ENCODE measurements at places on chromosomes 1 and 21. TPM values are rescaled to one million over a fixed set of nuclear protein-coding genes. Genes with fewer than 3 reads are reported as not detected.

DNA sequence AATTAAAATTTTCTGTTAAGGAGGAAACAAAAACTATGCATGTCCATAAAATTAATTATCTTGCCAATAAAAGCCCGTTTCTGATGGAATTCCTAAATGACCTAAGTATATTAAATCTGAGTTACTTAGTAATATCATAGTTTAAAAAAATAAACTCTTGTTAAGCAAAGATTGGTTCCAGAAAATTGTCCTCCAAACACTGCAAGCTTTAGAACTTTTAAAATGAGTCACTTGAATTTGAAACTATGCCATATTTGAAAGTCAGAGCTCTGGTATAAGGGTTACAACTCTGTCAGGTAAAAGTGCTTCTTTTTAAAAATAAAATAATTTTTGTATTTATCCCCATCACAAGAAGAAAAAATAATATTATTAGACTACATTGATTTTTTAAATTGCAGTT lies 409.5 kb downstream of the PLPP3 start:
- no peak for DNase-seq

DNA sequence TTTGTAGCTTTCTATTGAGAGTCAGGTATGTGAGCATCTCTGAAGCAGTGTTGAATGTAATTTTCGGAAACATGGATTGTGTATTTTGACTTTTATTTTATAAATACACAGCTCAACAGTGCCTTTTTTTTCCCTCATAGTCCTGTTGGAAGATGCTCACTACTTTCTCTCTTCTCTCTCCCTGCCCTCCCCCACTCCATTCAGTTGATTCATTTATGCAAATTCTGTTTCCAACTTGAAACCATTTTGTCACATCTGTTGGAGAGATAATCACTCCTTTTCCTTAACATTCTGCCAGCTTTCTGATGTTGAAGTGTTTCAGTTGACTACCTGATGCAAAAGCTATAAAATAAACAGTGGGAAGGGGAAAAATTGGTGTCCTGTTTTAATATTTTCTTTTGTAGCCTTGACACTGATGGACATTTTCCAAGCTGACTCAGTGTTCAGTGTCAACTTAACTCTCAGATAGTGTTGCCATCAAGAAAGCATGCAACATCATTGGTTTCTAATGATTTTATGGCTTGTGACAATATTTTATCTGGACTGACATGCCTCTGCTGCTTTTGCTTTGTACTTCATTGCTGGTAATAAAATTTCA lies 194.5 kb downstream of the HS2ST1 start:
- no peak for DNase-seq

DNA sequence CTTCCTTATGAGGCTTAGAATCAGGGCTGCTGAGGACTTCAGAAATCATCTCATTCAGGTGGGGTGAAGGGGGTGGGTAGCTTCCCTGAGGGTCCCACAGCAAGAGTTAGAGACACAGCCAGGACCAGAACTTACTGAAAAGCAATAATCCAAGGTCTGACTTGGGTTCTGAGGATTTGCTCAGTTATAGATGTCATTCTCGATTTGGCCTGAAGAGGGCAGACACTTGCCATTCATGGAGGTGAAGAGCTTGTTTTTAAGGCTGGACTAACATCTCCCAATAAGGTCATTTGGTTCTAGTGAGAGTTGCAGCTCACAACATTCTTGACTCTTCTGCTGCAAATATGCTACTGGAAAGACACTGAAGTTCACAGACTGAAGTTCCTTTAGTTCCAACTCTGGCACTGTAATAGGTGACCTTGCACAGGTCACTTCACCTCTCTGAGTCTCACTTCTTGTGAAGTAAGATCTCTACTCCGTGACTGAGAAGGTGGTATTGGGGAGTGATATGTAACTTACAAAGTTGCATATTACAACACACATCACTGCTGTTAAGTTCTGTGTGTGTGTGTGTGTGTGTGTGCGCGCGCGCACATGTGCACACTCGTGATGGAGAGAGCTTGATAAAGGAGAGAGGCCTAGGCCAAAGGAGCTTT lies 69.8 kb upstream of the DIRAS3 start:
- peak; percentile 62 for DNase-seq

DNA sequence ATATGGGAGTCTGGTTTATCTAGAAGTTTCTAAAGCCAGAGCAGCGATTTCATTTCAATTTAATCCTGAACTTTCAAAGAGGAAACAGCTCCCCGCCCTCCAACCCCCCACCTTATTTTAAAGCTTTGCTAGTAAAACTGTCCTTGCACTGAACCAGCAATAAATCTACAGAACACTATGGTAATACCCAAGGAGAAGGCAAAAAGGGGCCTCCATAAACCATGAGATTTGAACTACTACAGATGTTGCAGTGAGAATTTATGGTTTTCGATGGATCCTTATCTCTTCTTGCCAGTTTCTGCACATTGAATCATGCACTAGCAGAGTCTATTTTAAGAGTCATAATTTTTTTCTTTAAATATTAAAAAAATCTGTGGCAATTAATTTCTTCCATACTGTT lies 64.8 kb upstream of the BEND5 start:
- no peak for DNase-seq

- DNase-seq, result no peak
Observed at GRCh38 chr1:71717186-71717585, 565.2 kb downstream of the NEGR1 start.

- no peak for DNase-seq
Observed at GRCh38 chr1:247638781-247639180, 33.4 kb downstream of the OR2G3 start.

GRCh38 chr1:2935751-2936390 lies 85.4 kb upstream of the ACTRT2 start:
- DNase-seq, result no peak

- peak; percentile 76 for DNase-seq
Observed at GRCh38 chr21:27329255-27329851, 362.5 kb upstream of the ADAMTS5 start.

DNA sequence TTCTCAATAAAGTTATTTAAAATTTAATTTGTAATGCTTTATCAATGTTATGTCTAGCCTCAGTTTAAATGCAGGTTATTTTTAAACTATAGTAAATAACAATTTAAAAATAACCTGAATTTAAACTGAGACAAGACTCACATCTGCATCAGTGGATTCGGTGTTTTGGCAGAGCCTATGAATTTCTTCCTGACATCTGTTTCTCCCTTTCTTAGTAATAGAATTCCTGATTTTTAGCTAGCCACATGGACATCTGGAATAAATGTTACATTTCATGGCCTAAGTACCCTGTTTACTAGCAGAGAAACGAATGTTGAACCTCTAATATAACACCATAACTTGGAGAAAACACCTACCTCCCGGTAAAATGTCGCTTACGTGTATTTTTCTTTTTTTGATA lies 1141.6 kb upstream of the ADGRL2 start:
- DNase-seq, result no peak

- DNase-seq, result no peak
Observed at GRCh38 chr1:60103186-60103585, 29.6 kb upstream of the C1orf87 start.

GRCh38 chr1:236400061-236400603 lies 6.0 kb downstream of the EDARADD start:
- no peak for DNase-seq

DNA sequence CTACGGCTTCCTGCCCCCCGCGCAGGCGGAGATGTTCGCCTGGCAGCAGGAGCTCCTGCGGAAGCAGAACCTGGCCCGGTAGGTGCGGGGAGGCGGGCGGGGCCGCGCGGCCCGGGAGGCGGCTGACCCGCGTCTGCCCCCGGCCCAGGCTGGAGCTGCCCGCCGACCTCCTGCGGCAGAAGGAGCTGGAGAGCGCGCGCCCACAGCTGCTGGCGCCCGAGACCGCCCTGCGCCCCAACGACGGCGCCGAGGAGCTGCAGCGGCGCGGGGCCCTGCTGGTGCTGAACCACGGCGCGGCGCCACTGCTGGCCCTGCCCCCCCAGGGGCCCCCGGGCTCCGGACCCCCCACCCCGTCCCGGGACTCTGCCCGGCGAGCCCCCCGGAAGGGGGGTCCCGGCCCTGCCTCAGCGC lies 16.6 kb downstream of the NOC2L start:
- DNase-seq, result no peak

GRCh38 chr1:212582808-212583615 lies 25.5 kb upstream of the ATF3 start:
- no peak for DNase-seq

- no peak for DNase-seq
Observed at GRCh38 chr1:215542301-215542700, 24.8 kb upstream of the KCTD3 start.

- no peak for DNase-seq
Observed at GRCh38 chr1:70090875-70091274, 114.5 kb downstream of the LRRC40 start.

- peak; percentile 63 for DNase-seq
Observed at GRCh38 chr1:10943991-10944730, 68.3 kb upstream of the TARDBP start.

GRCh38 chr1:208227366-208227765 lies 16.8 kb downstream of the PLXNA2 start:
- DNase-seq, result no peak

DNA sequence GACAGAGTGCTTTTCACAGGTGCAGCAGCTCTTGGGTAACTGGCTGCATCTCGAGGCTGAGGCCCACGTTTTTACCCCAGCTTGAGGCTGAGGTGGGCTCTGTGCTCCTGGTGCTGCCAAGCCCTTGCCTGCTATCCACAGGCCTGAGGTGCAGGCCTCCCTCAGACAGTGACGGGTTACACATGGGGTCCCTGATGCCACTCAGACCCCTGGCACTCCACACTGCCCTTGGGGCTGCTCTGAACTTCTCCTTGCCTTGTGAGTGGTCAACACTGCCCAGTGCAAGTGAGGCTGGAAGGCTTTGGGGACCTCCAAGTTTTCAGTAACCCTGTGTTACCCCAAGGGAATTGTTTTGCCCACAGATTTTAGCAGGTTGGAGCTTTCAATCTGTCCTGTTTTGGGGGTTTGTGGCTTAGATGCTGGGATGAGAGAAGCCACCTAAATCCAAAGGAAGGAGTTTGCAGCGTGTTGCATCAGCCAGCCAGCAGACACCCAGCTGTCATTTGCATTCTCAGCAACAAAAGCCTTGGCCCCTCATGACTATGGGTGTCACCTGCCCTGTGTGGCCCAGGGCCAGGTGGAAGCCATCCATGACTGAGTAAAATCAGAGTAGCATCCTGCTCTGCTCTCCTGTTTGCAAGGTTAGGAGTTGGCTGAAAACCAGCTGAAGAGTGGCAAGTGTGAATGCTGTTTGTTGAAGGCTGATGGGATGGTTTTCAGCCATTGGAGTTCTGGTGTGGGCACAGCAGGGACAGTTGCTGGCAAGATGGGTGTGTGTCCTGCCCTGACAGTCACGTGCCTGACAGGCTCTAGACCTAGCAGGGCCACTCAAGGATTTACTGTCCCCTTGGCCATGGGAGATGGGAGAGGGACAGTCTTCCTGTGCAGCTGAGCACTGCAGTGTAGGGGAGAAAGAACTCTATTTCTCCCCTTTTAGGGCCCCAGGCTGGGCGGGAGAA lies 3.2 kb downstream of the RNF187 start:
- DNase-seq, result no peak

- no peak for DNase-seq
Observed at GRCh38 chr21:45540601-45540970, 1.7 kb downstream of the SLC19A1 start.

- no peak for DNase-seq
Observed at GRCh38 chr1:39065542-39065941, 39.4 kb downstream of the NDUFS5 start.

- no peak for DNase-seq
Observed at GRCh38 chr21:17507591-17507990, 5.3 kb upstream of the CXADR start.

- no peak for DNase-seq
Observed at GRCh38 chr21:45254460-45254930, 33.2 kb downstream of the POFUT2 start.

DNA sequence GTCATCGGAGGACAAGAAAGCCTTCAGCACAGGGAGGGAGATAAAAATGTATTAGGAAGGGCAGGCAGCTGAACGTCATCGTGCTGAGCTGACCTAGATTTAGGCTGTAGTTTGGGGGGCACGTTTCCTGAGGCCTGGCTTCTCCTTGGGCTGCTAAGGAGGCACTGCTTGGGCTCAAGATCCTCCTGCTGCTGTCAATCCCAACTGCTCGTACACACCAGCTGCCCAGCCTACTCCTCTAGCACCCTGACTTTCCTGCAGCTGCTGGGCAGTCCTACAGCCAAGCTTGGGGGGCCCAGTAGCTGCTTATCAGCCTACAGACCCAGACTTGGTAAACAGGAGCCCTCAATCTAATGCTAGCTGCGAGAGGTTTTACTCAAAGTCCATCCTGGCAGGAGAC lies 6.2 kb downstream of the TMEM35B start:
- no peak for DNase-seq

DNA sequence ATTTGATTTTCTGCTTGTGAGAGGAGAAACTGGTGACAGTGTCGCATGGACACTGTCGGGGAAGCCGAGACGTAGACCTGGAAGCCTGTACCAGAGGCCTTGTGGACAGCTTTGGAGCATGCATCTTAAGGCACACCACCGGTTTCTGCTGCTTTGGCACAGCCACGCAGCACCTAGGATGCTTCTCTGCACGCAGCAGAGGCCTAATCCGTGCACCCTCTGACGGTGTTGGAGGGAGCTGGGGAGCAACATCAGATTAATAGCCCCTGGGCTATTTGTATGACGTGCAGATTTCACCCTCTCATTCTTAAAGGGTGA lies 30.3 kb downstream of the TEX35 start:
- no peak for DNase-seq

- DNase-seq, result peak; percentile 69
Observed at GRCh38 chr1:31422505-31423319, 9.7 kb downstream of the SERINC2 start.

GRCh38 chr1:77802026-77802425 lies 22.6 kb downstream of the MIGA1 start:
- DNase-seq, result no peak

GRCh38 chr1:198101716-198102453 lies 54.9 kb upstream of the NEK7 start:
- no peak for DNase-seq

- DNase-seq, result no peak
Observed at GRCh38 chr1:111988743-111989453, 570 bp downstream of the KCND3 start.

GRCh38 chr1:92916899-92917298 lies 44.4 kb downstream of the DIPK1A start:
- DNase-seq, result no peak

- DNase-seq, result peak; percentile 50
Observed at GRCh38 chr1:3069491-3070308, 697 bp downstream of the PRDM16 start.

GRCh38 chr1:19360016-19360415 lies 47.9 kb downstream of the SLC66A1 start:
- no peak for DNase-seq

Gene PGLYRP3
- polyA plus RNA-seq, result not detected

Gene ASTN1
- 2.0 TPM for polyA plus RNA-seq

Gene ETV3
- 25.9 TPM for polyA plus RNA-seq

Gene ANXA9
- polyA plus RNA-seq, result 9.9 TPM

Gene FH
- 59.3 TPM for polyA plus RNA-seq

Gene RNU1-3
- 3.1 TPM for polyA plus RNA-seq

Gene SLC44A3
- polyA plus RNA-seq, result 40.5 TPM

Gene IRF6
- polyA plus RNA-seq, result 22.4 TPM

Gene OVAAL
- polyA plus RNA-seq, result not detected

Gene PTGFRN
- polyA plus RNA-seq, result 68.6 TPM

Gene CDC20
- 73.7 TPM for polyA plus RNA-seq

Gene LYSMD1
- polyA plus RNA-seq, result 16.8 TPM

Gene A3GALT2
- polyA plus RNA-seq, result 0.28 TPM

Gene OR2T2
- not detected for polyA plus RNA-seq

Gene RIPK4
- polyA plus RNA-seq, result 8.3 TPM

Gene SPRR2G
- polyA plus RNA-seq, result not detected

Gene SPATC1L
- 7.0 TPM for polyA plus RNA-seq

Gene IGSF5
- 0.43 TPM for polyA plus RNA-seq
